ENCODE measurements at places on chromosomes 11 and 22.

- no peak for DNase-seq
Measured at GRCh38 chr22:19760058-19760950, at the start of gene TBX1. TBX1 (plus strand) TSS chr22:19760778; CDS start chr22:19760844, 66 bp downstream.

DNA sequence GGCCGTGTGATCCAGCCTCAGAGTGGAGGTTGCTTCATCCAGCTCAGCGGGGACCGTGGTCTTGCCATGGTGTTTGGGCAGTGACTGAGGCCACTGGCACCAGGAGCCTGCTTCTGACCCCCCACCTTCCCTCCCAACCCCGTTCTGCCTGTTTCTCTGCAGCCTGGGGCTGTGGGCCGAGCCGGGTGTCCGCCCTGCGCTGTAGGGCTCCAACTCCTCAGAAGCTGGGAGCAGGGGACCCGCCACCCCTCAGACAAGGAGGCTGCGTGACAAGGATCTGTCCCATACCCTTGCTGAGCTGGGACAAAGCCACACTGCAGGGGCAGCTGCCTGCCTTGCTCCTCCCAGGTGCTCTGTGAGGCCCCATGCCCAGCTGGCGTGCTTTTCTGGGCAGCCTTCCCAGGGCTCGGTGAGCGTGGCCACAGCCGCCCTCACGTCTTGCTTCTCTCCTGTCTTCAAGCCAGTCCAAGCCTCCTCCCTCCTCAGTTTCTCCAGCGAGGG, 11.7 kb upstream of the ARFGAP3 start:
- DNase-seq: no peak

- no peak for DNase-seq
Measured at GRCh38 chr11:18135308-18135707, 2.9 kb downstream of the MRGPRX3 start.

GRCh38 chr11:128946648-128947047, 4.0 kb upstream of the TP53AIP1 start:
- DNase-seq: no peak

GRCh38 chr11:71504531-71504930, 22.5 kb upstream of the KRTAP5-7 start:
- DNase-seq: no peak

- DNase-seq: peak; percentile 33
Measured at GRCh38 chr11:42770444-42771065, 541.2 kb upstream of the API5 start.

GRCh38 chr11:1931341-1932104, 12.0 kb downstream of the TNNT3 start:
- no peak for DNase-seq

GRCh38 chr22:46047226-46047625, 70.3 kb upstream of the WNT7B start:
- DNase-seq: no peak

GRCh38 chr22:40469181-40469580, 98.8 kb downstream of the SGSM3 start:
- no peak for DNase-seq

DNA sequence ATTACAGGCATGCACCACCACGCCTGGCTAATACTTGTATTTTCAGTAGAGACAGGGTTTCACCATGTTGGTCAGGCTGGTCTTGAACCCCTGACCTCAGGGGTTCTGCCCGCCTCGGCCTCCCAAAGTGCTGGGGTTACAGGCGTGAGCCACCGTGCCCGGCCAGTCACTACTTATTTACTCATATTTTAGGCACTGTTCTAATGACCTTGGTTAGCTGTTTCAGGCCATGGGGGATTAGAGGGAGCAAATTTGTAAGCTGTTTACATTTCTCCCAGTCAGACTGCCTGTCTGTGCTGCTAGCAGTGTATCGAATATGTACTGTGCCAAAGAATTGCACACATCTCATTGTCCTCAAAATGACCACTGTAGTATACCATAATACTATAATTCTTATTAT, 32.7 kb upstream of the PACSIN2 start:
- DNase-seq: no peak

DNA sequence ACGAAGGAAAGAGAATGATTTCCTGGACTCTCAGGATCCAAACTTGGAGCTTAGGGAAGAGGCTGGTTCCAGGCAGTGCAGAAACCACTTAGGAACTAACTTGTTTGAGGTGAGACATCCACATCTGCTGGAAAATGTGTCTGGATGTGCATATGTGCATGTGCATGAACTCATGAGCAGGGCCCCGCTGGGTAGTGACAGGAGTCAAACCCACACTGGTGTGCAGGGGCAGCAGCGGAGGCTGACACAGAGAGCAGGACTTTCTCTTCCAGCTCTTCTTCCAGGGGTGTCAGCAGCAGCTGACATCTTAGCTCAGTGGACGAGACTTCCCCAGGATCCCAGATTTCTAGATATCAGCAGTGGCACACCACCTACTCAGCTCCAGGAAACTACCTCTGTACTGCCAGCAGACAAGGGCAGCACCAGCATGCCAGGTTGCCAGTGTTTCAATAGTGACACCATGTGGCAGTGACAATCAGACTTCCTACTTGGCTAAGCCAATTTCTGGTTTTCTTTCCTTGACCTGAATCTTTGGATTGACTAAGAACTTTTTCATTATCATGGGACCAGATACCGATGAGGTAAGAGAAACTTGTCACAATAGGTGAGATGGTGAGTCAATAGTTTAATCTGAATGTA, 227.5 kb upstream of the ZC3H12C start:
- no peak for DNase-seq

DNA sequence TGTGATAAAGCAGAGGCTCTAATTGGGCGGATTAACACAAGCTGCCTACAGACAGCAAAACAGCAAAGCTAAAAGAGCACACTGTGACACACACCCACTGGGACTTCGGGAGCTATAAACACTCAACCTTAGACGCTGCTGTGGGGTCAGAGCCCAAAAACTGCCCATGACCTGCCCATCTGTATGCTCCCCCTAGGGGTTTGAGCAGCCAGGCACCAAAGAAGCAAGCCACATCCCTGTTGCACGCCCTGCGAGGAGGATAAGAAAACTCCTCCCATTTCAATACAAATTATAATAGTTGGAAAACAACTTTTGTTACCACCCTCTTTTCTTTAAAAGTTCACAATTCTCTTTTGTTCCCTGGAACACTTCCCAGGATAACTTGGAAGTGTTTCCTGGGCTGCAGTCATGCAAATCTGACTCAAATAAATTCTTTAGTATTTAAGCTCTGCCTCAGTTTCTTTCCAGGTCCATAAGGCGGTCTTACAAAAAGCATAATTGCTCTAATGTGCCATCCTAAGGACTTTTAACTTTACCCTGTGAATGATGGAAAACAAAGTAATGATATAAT, 86.4 kb downstream of the DLG2 start:
- DNase-seq: no peak

DNA sequence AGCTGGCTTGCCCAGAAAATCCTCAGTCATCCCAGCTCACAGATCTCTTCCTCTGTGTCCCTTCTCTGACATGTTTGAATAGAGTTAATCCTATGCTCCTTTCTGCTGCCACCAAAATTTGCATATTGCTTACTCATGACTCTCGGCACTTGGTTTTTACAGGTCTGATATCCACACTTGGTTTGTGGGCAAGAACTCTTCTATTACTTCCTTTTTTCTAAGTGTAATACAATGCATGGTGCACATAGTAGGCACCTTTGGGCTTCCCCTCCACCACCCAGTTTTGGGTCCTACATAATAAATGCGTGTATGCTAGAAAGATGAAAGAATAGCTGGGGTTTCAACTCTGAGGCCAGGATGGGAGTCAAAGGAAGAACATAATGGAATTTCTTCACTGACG, 69.7 kb upstream of the GRK3 start:
- no peak for DNase-seq

DNA sequence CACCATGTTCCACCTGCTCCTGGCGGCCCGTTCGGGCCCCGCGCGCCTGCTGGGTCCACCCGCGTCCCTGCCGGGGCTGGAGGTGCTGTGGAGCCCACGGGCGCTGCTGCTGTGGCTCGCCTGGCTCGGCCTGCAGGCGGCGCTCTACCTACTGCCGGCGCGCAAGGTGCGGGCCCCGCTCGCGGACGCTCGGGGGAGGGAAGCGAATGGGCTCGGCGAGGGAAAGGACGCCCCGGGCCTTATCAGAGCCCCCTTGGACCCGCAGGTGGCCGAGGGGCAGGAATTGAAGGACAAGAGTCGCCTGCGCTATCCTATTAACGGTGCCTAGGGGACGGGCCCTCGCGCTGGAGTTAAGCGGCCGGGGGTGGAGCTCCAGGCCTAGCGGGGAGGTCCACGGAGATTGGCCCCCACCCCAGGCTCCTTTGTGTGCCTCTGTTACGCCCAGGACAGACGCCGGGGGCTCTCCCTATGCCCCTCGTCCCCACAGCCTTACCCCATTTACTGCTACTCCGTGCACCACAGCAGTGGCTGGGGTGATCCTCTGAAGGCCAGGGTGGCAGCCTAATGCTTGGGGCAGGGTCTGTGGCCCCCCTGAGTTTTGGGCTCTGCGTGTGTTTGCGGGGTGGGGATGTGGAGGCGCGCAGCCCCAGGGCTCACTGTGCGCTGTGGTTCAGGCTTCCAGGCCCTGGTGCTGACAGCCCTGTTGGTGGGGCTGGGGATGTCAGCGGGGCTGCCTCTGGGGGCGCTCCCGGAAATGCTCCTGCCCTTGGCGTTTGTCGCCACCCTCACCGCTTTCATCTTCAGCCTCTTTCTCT, 1.1 kb downstream of the TM7SF2 start:
- peak; percentile 85 for DNase-seq

DNA sequence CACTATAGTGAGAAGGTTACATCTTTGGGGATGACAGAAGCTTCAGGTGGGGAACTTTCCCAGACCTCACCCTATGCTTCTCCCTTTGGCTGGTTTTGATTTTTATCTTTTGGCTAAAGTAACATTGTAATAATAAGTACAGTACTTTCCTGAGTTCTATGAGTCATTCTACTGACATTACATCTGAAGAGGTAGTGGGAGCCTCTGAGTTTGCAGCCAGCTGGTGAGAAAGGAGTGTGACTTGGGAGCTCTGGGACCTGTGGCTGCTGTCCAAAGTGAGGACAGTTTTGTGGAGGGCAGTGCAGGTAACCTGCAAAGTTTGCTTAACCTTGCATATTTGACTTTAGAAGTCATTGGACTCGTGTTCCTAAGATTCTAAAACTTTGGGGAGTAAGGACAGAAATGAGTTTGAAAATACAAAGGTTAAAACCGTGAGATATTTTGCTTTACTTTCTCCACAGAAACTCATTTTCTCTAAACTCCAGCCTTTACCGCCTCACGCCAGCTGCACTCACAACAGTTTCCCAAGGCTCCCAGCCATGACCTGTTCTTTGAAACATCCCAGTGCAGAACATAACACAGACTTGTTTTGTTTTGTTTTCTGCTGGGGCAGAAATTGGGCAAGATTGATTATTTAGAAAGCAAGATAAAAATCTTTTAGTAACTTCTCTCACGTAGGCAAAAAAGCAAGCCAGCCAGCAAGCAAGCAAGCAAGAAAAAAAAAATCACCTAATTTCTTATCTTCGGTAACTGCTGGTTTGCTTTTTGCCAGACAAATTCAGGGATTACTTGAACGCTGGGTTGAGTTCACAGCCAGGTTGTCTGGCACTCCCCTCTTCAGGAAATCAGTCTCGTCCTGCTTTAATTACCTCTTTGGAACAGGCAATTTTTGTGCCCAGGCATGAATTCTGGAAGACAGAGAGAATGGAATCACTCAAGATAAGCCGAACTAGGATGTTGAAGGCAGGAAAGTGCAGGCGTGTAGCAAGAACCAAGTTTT, 478.3 kb upstream of the ISX start:
- DNase-seq: no peak

GRCh38 chr11:124669193-124669592, 4.3 kb downstream of the SIAE start:
- DNase-seq: peak; percentile 54

DNA sequence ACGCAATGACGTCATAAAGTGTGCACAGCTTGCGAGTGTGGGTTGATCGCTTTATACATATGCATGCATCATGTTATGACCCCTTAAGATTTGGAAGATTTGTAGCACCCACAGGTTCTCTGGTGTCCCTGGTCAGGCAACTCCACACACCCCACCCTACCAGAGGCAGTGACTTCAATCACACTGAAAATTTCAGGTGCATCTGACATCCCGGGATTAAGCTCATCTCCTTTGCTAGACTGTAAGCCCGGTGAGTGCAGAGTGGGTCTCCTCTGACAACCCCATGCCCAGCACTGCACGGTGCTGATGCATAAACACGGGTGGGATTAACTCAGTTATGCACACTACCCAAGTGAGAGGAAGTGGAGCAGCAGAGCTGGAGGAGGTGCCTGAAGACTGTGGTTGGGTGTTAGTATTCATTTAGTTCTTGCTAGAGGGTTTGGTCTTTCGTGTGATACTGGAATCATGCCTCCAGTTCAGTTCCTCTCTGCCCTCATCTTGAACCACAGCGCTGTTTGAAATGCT, 6.5 kb downstream of the ARSA start:
- DNase-seq: no peak

DNA sequence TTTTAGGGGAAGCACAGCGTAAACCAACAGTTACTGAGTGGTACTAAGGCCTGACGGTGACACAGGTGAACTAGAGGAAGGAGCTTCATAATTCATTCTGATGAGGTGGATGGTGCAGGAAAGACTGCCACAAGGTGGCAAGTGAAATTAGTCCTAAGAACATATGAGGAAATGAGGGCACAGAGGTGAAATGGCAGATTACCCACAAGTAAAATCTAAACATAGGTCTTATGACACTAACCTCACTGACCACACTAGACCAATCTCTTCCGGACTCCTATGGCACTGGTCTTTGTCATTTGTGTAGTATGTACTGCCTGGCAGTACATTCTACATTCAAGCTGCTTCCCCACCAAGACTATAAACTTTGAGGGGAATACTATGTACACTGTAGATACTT, 20.2 kb downstream of the GAB2 start:
- no peak for DNase-seq

DNA sequence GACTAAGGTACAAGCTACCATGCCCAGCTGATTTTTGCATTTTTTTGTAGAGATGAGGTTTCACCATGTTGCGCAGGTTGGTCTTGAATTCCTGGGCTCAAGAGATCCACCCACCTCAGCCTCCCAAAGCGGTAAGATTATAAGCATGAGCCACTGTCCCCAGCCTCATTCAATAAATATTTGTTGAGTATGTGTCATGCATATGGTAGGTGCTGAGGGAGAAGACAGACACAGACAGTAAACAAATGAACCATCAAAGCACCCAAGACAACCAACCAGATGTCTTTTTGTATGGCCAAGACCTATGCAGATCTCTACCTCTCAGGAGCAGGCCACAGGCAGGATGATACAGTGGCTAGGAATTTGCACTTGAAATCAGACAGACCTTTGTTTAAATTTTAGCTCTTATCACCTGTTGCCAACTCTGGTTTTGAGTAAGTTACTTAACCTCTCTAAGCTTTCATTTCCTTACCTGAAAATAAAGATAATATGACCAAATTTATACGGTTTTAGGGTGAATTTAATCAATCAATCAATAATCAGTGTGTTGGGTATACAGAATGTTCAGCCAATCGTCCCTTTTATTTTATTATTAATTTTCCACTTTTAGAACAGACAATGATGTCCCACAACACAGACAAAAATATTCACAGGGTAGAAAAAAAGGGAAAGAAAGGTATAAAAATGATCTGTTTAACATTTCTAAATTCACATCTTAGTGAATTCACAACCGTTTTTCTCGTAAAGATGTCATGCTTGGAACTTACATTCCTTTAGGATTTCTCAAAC, 128.2 kb downstream of the SGSM3 start:
- DNase-seq: no peak

GRCh38 chr11:127054153-127054552, 53.6 kb upstream of the KIRREL3 start:
- DNase-seq: no peak
